Nucleus accumbens (tissue), 56 donors: ENCODE measurements at places on chromosomes 6 and 20.

- DNase-seq: no peak
Observed at GRCh38 chr6:57195457-57195856, 23.3 kb downstream of the BAG2 start.

GRCh38 chr6:127190552-127190951 is 72.1 kb downstream of the RSPO3 start:
- DNase-seq: no peak

GRCh38 chr6:129748212-129748900 is 38.4 kb upstream of the ARHGAP18 start:
- no peak for DNase-seq

- DNase-seq: no peak
Observed at GRCh38 chr6:5179917-5180316, 80.8 kb downstream of the LYRM4 start.

GRCh38 chr6:128252341-128253176 is 267.8 kb downstream of the PTPRK start:
- no peak for DNase-seq

DNA sequence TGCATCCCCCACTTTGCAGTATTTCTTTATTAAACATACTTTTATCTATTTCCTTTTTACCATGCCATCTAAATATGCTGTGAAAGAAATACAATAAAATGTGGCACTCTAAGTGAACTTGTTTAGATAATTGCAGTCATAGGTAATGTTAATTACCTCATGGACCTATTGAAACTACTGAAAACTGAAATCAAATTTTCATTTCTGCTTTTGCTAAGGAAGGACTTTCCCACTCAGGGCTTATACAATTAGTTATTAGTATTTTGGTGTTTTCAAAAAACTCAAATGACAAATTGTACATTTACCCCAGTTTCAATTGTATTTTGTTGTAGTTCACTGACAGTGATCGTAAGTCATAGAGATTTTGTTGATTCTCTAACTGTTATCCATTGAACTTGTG is 88.4 kb downstream of the ID4 start:
- no peak for DNase-seq

- no peak for DNase-seq
Observed at GRCh38 chr6:105270511-105270910, 90.7 kb upstream of the POPDC3 start.

GRCh38 chr6:167523426-167523825 is 198.5 kb downstream of the TTLL2 start:
- DNase-seq: no peak

DNA sequence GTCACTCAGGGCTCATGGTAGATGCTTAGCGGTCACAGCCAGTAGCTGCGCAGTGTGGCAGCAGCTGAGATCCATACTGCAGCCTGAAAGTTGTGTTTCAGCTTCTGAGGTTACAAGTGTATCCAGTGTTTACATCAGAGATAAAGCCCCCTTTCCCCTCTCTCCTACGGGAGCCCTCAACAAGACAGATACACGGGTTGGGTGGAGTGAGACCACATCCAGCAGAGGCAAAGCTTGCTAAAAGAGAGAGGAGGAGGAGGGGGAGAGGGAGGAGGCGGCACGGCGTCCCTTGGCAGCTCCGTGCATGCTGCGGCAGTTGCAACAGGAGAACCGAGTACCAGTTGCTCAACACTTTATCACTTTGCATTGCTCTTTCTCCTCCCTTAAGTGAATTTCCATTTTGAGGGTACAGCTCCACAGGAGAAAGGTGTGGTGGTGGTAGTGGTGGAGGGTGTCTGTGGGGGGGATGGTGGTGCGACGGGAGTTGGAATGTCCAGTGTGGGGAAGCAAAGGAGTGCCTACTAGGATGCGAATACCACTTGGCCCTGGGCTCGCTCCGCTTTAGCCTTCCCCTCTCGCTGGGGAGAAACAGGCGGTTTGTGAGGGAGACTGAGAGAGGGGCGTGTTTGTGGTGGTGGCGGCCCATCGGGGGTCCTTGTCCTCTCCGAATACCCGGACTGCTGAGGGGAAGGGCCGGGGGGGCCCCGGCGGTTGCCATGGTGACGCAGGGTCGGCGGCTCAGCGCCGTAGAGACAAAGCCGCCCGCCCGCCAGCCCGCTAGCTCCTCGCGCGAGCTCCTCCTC is 405 bp upstream of the RNF182 start:
- DNase-seq: no peak

- DNase-seq: no peak
Observed at GRCh38 chr20:4563534-4563933, 158.2 kb upstream of the PRND start.

- DNase-seq: no peak
Observed at GRCh38 chr6:151962246-151962846, 154.9 kb downstream of the ESR1 start.

DNA sequence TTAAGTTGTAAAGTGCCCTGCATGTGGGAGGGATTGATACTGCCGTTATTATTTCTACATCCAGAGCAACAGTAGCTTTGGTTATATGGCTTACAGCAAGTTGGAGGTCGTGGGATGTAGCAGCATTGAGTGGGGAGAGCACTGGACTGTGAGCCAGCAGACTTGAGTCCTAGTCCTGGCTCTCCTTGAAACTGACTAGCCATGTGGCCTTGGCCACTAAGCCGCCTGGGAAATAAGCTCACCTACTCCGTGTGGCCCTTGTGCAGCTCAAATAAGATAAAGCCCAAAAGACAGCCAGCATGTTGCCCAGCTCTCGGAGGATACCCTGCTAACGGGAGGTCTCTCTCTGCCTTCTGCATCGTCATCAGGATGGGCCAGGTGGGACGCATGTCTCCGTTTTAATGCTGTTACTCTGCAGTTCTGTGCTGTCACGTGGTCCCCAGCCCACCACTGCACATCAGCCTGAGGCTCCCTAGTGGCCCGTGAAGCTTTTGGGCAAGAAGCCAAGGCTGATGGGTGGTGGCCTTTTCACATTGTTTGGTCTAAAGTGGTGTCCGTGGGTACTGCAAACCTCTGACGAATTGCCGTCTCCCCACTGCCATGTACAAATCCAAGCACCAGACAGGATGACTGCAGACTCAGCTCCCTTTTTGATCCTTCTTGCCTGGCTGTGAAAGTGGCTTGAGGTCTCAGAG is 7.9 kb downstream of the EPB41L1 start:
- DNase-seq: no peak

GRCh38 chr6:55980627-55981211 is 105.3 kb upstream of the BMP5 start:
- no peak for DNase-seq

- no peak for DNase-seq
Observed at GRCh38 chr6:6866656-6867403, 240.9 kb upstream of the RREB1 start.

DNA sequence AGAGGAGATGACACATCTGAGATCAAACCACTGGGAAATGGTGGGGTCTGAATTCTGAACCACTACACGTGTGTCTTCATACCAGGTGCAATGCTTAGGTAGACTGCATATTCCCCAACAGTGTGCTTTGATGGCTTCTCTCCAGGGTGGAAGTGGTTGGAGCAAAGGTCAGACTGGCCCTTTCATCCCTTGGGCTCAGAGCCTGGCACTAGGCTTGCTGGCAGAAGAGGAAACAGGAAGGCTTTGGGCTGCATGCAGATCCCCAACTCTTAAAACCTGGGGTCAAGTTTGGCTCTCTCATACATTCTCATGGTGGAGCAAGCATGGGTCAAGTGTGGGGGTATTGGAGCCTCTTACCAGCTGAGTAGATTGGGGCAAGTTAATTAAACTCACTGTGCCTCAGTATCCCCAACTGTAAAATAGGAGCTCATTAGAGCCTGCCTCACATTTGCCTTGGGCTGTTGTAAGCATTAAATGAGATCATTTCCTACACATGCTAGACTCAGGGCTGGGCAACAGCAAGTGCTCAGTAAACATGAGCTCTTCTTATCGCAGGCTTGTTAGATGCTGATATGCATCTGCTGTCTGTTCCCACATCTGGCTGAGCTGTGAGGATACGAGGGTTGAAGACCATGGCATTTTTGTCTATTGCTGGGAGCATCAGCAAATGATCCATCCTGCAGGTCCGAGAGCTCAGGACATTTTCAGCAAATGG is 51.6 kb upstream of the FAM83D start:
- no peak for DNase-seq

DNA sequence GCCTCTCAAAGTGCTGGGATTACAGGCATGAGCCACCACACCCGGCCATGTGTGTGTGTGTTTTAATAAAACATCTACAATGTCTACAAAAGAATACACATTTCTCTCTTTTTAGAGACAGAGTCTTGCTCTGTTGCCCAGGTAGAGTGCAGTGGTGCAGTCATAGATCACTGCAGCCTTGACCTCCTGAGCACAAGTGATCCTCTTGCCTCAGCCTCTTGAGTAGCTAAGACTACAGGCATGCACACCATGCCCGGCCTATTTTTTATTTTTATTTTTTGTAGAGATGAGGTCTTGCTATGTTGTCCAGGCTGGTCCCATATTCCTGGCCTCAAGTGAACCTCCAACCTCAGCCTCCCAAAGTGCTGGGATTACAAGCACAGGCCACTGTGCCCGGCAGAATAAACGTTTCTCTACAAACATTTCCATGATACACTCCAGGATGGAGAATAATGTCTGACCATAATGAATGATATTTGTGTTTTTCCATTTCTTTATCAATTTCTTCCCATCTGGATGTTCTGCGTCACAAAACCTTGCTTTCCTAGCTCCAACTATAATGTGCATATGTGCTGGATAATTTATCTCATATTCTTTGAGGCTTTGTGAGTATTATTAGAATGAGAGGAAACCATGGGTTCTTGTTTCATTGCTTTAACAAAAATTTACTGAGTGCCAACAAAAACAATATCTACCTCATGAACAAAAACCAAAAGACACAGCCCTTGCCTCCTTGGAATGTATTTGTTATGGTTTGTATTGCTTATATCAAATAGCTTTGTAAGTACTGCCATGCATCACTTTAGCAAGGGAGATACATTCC is 28.6 kb upstream of the CCN2 start:
- DNase-seq: no peak
